ENCODE measurements at places on chromosomes 6 and 20.

GRCh38 chr6:160269771-160270170 is 11.2 kb upstream of the SLC22A2 start:
- no peak for DNase-seq

DNA sequence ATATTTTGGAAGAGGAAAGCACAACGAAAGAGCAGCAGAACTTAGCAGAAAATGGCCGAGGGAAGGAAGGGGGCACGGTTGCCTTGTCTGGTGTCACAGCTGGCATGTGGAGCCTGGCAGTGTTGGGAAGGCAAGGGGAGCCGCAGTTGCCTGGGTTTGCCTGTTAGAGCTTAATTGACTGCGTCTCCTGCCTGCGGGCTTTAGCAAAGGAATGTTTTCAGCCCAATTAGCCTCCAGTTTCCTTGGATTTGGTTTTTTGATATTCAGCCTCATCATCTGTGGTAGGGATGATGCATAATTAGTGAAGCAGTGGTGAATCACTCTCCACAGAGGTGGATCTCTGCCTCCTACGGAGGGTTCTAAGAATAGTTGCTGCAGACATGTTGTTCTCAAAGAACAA is 832.6 kb downstream of the QKI start:
- no peak for DNase-seq

GRCh38 chr6:101926149-101926925 is 532.8 kb downstream of the GRIK2 start:
- DNase-seq: no peak

- no peak for DNase-seq
Observed at GRCh38 chr6:10522929-10523573, 1.9 kb downstream of the GCNT2 start.

GRCh38 chr6:14856177-14856576 is 389.7 kb upstream of the JARID2 start:
- no peak for DNase-seq

GRCh38 chr6:92608751-92609150 is 810.6 kb downstream of the EPHA7 start:
- no peak for DNase-seq

- no peak for DNase-seq
Observed at GRCh38 chr20:40815156-40816038, 126.4 kb upstream of the MAFB start.

- DNase-seq: no peak
Observed at GRCh38 chr6:90807791-90808701, 221.2 kb upstream of the MAP3K7 start.

DNA sequence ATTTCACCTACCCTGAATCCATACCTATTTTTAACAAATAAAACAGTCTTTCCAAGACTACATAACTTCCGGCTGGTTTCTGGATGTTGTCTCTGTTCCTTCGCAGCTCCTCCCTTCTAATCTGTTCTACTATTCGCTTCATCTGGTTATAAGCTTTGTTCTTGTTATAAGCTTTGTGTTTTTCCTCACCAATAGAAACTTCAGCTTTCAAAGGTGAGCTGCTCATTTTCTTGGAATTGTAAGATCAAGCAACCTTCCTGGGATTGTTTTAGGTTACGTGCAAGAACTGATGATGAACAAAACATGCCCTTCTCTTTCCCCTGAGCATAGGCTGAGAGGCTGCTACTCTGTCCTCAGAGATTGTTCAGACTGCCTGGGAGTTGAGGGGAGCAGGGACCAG is 2.1 kb downstream of the GFOD1 start:
- DNase-seq: no peak

DNA sequence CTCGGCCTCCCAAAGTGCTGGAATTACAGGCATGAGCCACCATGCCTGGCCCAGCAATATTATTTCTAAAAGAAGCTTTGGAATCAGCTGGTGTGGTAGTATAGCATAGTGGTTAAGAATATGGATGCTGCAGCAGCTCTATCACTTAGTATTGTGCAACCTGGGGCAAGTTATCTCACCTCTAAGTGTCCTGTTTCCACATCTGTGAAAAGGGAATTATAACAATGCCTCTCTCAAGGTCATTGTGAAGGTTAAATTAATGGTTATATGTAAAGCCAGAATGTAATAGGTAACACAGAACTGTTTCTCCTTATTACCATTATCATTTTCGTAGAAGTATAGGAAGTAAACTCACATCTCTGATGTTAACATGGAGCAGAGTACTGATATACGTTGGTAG is 14.2 kb downstream of the SLC17A2 start:
- no peak for DNase-seq

- no peak for DNase-seq
Observed at GRCh38 chr6:37283268-37283667, 25.3 kb upstream of the TMEM217 start.

DNA sequence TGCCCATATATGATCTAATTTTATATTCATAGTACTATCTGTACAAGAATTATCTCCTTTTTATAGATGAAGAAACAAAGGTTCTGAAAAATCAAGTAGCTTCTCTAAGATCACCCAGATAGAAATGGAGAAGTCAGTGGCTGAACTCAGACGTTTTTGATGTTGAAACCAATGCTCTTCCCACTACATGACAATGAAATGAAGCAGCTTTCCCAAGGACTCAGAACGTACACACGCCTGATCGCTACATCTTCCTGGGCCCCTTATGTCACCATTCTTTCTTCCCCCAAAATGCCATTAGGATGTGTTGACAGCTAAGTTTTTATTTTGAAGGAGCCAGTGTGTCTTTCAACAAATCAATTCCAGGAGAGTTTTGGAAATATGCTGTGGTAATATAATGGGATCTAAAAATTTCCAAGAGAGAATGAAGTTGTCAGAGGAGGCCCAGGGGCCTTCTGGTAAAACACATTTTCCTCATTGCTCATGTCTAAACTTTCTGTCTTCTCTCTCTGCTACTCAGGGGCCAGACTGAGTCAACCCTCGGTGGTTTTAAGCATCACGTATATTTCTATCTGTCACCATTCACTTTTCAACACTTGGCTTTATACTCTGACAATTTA is 98.1 kb upstream of the COL21A1 start:
- no peak for DNase-seq

- no peak for DNase-seq
Observed at GRCh38 chr6:159114569-159114968, 54.6 kb upstream of the FNDC1 start.

- DNase-seq: no peak
Observed at GRCh38 chr6:38861926-38862401, 146.9 kb downstream of the DNAH8 start.

DNA sequence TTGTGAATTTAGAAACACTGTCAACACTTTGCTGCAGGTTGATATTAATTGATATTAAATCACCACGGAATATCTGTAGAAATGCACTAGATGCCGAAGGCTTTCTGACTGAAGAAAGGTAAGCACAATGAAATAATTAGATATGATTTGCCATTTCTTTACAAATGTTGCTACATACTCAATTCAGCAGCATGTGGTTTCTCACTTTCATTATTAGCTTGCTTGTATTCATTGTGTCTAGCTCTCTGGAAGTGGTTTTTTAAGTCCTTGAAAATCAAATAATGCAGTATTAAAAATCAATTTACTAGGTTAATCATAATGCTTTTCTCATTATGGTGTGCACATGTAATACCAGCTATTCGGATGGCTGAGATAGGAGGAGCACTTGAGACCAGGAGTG is 231.3 kb upstream of the MARCKS start:
- DNase-seq: no peak

DNA sequence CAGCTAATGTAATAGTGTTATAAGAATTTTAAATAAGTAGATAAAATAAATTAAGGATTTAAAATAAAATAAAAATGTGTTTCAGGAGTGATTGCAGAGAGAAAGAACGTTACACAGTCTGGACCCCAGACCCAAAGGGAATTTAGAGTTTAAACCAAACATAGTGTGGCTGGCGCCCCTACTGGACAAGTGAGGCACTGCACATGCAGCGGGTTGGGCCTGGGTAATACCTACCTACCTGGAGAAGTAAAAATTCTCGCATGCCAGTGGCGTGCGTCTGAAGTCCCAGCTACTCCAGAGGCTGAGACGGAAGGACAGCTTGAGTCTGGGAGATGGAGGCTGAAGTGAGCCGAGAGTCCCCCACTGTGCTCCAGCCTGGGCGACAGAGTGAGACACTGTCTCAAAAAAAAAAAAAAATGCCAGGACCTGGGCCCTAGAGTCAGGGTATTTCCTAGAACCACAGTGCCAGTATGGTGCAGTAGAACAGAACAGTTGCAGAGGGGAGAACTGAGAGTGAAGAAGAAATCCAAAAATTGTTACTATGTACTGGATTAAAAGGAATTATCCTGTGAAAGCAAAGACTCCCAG is 71.4 kb upstream of the TCF21 start:
- DNase-seq: no peak

DNA sequence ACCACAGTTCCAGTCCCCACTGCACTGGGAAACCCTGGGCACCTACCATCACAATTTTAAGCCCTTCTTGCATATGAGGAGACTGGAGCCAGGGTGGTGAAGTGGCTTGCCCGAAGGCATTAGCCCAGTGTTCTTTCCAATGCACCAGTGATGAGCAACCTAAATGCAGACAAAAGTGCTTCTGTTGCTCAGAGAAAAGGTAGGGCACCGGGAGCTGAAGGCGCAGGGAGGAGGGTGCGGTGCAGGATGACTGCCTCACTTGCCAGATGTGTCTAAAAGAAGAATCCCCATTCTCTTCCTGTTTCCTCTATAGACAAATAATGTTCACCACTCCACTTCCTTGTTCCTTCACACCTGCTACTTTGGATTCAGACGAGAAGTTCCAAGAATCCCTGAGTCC is 86.5 kb downstream of the QRSL1 start:
- DNase-seq: no peak

DNA sequence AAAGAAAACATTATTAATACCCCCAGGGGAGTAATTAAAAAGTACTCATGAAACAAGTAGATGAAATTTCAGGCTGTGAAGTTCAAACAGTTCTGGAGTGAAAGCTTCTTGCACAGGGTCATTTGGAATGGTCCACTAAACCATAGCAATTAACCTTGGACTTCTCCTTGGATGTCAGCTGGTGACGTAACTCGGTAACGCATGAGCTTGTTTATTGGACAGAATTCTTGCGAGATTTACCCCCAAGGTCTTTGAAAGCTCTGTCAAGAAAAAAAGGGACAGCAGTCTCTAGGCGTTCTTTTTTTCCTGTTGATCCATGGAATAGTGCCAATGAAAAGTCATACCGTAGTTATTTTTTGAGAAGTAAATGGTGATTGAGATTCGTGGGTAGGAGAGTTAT is 2.2 kb downstream of the CD83 start:
- DNase-seq: no peak

- no peak for DNase-seq
Observed at GRCh38 chr20:40961176-40961575, 67.4 kb upstream of the TOP1 start.

- DNase-seq: no peak
Observed at GRCh38 chr6:31339210-31339609, 17.8 kb downstream of the HLA-B start.

Measured in cortex of kidney (tissue), 1 donor.